ELF-1 (cell line): ENCODE measurements at places on chromosomes 5 and 9.
A peak's percentile ranks its signal among the peaks of the same experiment; 100 is the strongest.

DNA sequence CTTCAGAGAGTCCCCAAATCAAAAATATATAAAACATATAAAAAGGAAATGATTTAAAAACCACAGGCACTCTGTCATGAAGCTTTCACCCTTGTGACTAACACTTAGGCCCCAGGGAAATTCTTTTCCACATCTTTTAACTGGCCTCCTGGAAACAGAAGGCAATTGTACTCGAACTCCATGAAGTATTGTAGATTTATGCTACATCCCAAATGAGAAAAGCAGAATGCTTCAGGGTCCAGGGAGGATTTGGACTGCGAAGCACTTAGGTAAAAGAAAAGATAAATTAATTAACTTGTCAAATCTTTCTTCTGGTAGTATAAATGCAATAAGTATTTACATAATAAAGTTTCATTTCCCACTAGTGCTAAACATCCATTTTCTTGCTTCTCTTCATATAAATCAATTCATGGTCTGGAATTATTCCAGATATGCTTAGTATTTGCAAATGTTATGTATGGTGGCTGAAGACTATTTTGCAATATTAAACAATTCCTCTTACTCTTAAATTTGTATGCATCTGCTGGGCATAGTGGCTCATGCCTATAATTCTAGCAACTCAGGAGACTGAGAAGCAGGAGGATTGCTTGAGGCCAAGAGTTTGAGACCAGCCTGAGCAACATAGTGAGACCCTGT lies 64.9 kb upstream of the ELL2 start:
- no peak for DNase-seq

DNA sequence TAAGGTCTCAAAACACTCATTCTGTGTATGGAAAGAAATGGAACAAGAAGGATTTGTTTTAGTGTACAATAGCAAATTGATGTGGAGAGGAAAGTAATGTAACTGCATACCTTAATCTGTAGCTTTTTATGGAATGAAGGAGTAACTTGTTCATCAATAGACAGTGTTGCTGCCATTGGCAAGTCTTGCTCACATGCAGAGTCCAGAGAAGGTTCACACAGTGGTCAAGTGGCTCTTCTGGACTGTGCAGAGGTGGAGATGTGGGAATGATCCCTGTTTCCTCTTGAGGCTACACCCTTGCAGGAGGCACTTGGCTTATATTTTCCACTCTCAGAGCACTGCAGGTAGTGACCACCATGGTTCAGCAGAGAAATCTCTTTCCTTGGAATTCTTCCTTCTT lies 132.9 kb upstream of the ANKH start:
- no peak for DNase-seq

- DNase-seq, result peak; percentile 79
These were observed 96.8 kb upstream of the IFNK start for GRCh38 chr9:27427272-27427643.

DNA sequence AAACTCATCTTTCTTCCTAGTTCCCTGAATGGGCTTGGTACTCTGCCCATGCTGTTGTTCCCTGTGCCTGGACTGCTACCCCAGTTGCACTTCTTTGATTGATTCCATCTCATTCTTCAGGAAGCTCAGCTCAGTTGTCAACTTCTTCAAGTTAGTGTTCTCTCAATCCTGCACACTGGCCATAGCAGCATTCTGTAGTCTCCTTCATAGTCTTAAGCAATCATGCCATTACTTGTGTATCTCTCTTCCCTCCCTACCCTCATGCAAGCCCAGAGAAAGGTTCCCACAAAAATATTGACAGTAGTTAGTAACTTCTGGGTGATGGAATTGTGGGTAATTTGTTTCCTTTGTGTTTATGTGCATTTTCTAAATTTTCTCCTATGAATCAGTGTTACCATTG lies 5.5 kb downstream of the KDM4C start:
- no peak for DNase-seq

GRCh38 chr5:173962436-173962972 lies 26.5 kb upstream of the C5orf47 start:
- no peak for DNase-seq

DNA sequence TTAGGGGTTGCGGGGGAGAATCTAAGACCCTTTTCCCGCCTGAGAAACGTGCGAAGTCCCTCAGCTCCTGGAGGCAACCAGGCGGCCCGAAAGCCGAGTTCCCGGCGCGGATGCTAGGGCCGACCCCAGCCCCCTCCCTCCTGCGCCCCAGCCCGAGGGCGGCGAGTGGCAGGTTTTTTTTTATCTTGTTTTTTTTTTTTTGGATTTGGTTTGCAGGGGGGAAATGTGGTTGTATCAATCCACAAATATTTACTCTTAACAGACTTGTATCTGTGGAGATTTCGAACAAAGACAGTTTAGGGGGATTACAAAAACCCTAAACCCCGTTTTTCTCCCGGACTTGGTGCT lies 10.7 kb downstream of the LMX1B start:
- DNase-seq, result no peak

GRCh38 chr9:106956971-106957370 lies 94.0 kb downstream of the ZNF462 start:
- no peak for DNase-seq

- no peak for DNase-seq
These were observed 731.1 kb downstream of the PTPRD start for GRCh38 chr9:9881692-9882091.

DNA sequence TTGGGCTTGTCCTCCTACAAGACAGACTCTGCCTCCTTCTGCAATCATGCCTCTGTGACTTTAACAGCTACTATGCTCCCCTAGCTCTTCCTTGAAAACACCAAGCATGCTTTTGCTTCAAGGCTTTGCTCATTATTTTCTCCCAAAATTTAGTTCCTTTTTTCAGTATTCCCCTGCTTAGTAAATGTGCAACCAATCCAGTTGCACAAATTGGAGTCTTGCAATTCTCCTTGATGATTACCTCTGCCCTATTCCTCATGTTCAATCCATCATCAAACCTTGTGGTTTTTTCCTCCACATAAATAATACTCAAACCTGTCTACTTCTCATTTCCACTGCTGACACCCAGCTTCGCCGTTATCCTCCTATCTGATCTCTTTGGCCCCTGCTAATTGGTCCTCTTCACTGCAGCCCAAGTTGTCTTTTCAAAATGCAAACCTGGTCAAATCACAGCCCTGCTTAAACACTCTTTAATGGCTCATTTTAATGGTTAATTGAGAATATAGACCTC lies 296.3 kb downstream of the CWC27 start:
- no peak for DNase-seq

DNA sequence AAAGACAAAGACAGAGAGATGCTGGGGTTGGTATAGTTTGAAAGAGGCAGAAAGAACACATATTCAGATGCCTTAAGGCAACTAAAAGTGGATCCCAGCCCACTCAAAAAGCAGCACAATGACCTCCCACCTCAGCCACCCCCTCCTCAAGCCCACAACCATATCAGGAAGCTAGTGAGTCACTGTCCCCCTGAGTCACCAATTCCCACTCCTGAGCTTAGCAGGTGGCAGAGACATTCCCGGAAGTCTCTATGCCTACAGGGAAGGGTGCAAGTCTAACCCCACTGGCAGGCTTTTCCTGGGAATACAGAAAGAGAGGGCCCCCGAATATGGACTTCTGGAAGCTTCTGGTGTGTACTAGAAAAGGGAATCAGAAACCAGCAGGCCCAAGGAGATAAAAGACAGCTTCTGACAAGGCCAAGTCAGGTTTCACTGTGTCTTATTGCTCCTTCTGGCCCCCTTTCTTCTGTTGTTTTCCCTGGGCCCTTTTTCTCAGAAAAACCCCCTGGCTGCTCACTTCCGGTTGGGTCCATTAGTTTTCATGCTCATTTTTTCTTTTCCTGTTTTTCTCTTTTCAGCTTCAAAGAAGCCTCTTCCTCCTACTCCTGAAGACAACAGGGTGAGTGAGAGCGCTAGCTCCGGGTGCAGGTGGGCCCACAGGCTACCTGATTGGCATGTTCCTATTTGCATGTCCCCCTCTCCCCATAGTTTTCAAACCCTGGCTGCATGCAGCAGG lies 36.8 kb downstream of the ITK start:
- DNase-seq, result no peak

GRCh38 chr9:124239249-124240073 lies 18.3 kb upstream of the NEK6 start:
- no peak for DNase-seq

- DNase-seq, result no peak
These were observed 25.5 kb downstream of the APC start for GRCh38 chr5:112763165-112763564.

GRCh38 chr5:142427015-142427364 lies 102.2 kb upstream of the SPRY4 start:
- DNase-seq, result no peak

DNA sequence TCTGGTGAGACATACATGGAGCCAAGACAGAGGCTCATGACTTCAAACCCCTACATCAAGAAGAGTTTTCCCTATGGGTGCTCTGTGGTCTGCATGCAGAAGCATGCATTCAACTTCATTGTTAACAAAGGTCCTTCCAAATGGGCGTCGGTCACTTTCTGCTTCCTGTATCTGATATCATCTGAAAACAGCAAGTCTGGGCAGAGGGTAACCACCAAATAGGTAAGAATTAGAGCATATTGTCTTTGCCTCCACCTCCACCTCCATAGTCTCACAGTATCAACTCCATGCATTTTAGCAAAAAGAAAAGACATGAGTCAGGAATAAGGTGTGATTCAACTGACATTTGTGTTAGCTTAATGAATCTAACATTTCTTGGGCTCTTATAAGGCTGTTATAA lies 462.9 kb downstream of the DMRT2 start:
- DNase-seq, result no peak

GRCh38 chr5:1793966-1794900 lies 5.4 kb downstream of the MRPL36 start:
- DNase-seq, result no peak

- DNase-seq, result no peak
These were observed 727 bp downstream of the TRIM7 start for GRCh38 chr5:181204113-181204825.

- DNase-seq, result no peak
These were observed 8.9 kb downstream of the DROSHA start for GRCh38 chr5:31523041-31523440.

- no peak for DNase-seq
These were observed 125.3 kb upstream of the IQGAP2 start for GRCh38 chr5:76277736-76278135.

DNA sequence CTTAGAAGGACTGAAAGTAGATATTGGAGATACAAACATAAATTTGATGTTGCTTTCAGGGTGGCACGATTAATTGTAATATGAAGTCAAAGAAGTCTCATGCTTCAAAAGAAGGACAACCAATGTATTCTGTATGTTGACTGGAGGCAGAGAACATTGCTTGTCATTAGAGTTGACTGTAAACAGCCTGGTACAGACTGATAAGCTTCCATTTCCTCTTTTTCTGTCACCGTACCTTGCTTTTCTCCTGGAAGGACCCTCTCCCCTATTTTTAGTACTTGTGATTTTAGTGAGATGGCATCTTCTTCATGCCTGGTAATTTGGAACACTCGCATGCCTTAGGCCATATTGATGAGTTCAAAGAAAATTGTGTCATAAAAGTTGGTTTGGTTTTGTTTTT lies 809.4 kb downstream of the PRELID2 start:
- DNase-seq, result no peak

DNA sequence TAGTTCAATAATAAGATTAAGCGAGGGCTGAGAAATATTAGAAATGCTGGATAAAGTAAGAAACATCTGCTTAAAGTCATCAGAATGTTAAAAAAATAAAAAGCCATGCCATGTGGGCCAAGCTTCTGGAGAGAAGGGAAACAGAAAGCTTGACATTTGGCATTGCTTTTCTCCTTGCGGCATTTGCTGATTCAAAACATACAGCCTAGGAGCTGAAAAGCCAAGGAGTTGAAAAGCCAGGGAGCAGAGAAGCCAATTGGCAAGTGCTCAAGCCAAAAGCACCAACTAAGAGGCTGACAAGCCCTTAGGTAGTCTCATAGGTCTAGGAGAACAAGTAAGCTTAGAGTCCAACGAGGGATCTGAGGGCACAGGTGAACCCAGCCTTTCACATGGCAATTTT lies 754.3 kb downstream of the TLE4 start:
- DNase-seq, result no peak

- no peak for DNase-seq
These were observed 18.4 kb downstream of the TENT4A start for GRCh38 chr5:6731465-6732237.

DNA sequence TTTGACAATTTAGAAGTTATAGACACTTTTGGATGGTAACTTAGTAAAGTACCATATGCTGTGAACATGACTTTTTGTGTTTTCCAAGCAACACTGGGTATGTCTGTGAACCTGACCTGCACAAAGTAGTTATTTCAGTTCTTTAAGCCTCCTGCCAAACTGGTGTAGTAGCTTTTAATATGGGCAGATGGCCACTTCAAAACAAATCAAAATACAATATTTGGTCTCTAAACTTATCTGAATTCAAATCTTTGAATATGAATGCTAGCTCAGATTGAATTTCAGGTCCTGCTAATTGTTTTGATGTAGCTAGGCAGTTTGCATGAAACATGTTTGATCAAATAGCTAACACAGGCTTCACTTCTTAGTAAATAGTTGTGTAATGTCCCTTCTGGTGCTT lies 1176.7 kb upstream of the CDH9 start:
- no peak for DNase-seq

DNA sequence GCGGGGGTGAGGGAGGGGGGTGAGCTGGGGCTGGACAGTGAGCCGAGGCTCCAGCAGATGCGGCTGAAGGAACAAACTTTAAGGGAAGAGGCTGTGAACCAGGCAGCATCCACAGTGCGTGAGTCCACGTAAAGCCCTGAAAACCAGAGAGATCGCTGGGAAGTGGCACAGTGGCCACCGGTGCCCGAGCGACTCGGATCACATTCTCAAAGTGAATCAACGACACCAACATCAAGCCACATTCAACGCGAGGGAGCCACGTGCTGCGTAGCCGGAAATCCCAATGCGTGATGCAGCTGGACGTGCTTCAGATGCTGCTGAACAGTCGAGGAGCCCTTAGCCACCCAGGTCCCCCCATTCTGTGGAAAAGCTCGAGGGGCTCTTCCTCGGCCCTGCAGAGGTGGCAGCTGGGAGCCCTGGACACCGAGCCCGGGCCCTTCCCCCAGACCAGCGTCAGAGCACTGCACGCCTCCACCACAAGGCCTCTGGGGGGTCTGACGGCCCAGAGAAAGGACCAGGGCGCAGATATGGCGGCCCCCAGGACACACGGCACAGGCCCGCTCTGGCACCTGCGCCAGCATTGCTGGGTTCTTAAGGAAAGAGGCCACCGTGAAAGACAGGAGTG lies 53.7 kb upstream of the EXOC3 start:
- DNase-seq, result no peak

- DNase-seq, result no peak
These were observed 1.5 kb downstream of the SPINK9 start for GRCh38 chr5:148336704-148337435.

- DNase-seq, result no peak
These were observed 118.2 kb downstream of the GALNT10 start for GRCh38 chr5:154308443-154309370.
